CMK (cell line): ENCODE measurements at places on chromosomes 1 and 21.
A peak's percentile ranks its signal among the peaks of the same experiment; 100 is the strongest.

DNA sequence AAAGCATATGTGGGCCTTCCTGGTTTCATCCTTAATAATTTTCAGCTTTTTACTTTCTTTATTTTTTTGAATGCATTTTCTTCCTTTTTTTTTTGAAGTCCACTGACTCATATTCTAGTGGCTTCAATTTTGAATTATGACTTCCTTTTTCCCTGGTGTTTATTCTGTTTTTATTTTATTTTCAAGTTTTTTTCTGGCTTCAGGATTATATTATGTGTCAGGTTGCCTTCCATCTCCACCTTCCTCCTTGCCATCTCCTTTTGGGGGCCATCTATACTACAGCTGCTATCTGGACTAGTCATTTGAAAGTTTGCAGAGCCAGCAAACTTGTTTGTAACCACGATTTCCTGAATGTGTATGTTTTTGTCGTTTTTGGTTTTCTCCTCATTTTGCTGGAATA lies 117.6 kb downstream of the LEPR start:
- DNase-seq = no peak

- no peak for DNase-seq
Observed at GRCh38 chr1:31396633-31397351, 16.2 kb upstream of the SERINC2 start.

DNA sequence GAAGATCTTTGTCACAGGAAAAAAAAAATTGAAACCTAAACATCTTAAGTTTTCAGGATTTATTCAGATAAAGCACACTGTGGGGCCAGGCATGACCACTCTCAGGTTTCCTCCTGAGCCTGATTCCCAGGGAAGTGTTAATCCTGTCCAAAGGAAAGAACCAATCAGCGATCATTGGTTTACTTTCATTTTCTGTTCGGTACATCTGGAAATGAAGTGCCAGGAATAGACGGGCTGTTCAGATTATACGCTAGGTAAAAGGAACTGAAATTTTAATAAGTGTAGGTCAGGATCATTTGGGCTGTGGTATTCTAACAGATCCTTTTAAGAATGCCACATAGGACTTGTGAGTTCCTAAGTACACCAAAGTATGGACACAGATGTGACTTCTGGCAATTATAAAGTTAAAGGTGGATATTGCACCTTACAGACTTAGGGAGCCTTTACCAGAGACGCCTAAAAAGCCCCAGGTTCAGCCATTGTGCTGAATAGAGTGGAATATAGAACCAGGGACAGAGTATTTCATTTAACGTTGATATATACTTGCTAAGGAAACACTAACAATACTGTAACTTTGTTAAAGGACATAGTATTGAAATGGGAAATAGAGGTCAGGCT lies 9.3 kb upstream of the CACYBP start:
- DNase-seq = no peak

DNA sequence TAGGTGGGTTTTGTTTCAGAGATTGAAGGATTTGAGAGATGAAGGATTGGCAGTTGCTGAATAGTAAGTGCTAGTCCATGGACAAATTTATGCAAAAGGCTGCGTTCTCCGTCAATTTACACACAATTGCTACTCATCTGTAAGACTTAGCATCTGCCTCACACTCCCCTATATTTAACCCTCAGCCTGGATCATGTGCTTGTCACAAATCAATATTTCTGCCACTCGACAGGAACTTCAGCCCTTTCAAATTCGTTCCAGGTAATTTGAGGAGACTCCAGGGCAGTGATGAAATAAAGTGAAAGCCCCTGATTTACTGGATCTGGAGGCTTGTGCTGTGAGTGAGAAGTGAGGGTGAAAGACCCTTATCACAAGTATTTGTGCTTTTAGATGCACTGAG lies 105.6 kb upstream of the UBE2U start:
- no peak for DNase-seq

- DNase-seq = peak; percentile 84
Observed at GRCh38 chr1:116986421-116987255, 14.9 kb upstream of the CD101 start.

GRCh38 chr1:28056129-28056925 lies 32.1 kb downstream of the EYA3 start:
- peak; percentile 31 for DNase-seq

GRCh38 chr1:58367217-58367616 lies 179.3 kb downstream of the OMA1 start:
- DNase-seq = no peak

DNA sequence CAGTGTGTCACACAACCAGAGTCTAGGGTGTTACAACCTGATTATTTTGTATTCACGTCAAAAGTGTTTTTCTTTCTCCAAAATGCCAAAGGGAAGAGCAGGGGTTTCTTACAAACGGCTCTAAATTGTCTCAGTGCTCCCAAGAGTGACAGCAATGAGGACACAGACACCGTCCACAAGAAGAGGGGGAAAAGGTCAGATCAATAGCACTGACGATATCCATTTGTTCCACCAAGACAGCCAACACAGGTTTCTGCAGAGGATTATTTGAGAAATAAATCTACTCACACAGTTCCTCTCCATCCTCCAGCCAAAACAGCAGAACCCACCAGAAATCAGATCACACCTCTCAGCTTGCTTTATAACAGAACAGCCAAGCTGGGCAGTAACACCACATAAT lies 193.9 kb downstream of the SEC16B start:
- DNase-seq = no peak

DNA sequence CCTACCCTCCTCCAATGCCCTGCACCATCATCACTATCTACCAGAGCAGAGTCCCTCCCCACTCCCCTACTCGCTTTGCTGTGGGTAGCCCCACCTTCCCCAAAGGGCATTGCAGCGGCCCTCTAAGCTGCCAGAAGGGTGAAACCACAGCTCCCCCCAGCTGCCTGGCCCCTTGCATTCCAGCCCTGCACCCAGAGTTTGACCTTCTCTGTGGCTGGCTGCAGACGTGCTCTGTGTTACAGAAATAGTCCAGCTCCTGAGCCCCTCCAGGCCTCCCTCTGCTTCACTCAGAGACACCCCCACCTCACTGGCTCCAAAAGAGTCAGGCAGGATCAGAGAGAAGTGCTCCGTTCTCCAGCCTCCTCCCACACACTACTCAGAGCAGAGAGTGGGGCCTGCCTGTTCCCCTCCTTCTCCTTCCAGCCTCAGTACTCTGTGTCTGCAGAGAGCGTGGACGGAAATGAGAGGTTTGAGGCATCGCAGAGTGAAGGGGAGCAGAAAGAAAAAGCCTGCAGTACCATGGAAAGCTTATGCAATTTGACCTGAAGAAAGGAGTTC lies 63.2 kb downstream of the PLEKHA6 start:
- peak; percentile 86 for DNase-seq

- DNase-seq = no peak
Observed at GRCh38 chr1:172600615-172601014, 58.3 kb upstream of the FASLG start.

DNA sequence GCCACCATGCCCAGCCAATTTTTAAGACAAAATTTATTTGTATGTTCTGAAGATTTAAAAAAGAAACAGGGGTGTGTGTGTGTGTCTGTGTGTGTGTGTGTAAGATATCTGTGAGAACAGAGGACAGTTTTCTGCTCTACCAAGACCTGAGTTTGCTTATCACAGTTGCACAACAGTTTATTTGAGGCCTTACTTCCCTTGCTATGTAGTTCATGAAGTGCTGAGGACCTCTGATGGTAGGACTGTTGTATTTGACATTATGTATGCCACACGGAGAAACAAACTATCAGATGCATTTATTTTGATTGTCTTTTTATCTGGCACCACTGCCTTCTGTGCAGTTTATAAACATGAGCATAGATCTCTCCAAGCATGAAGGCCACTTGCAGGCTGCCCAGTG lies 355.2 kb downstream of the PBX1 start:
- DNase-seq = no peak

GRCh38 chr1:232238009-232238408 lies 391.9 kb downstream of the SIPA1L2 start:
- no peak for DNase-seq

DNA sequence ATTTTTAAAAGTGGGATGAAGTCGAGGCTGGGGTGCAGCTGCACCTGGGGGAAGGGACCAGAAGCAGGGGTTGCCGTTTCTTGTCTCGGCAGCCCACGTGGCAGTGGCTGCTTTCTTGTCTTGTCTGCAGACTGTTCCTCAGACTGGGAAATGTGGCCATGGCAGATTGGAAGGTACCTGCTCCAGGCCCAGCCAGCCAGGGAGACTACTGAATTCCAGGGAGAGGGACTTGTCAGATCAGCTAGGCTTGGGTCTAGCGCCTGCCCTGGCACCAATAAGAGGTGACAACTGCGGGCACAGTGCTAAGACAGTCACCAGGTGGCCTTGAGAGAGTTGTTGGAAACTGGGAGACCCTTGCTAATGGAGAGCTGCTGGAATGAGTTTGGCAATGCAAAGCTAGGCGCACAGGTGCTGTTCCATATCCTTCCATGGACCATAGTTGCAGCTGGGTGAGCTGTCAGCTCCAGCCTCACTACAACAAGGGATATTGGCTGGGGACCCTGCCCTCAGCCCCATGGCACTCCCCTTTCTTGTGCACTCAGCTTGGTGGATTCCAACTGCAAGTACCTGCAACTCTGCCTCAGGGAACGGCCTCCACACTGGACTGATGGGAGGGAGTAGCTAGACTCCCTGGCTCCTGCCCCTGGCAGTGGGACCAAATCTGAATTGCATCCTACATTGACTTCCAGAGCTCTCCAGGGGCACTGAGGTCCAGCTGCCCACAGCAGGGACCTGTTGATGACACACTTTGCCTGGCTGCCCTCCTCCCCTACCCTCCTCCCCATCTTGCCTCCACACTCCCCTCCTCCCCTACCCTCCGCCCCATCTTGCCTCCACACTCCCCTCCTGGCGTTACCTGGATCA lies 9.9 kb upstream of the IL22RA1 start:
- DNase-seq = no peak

DNA sequence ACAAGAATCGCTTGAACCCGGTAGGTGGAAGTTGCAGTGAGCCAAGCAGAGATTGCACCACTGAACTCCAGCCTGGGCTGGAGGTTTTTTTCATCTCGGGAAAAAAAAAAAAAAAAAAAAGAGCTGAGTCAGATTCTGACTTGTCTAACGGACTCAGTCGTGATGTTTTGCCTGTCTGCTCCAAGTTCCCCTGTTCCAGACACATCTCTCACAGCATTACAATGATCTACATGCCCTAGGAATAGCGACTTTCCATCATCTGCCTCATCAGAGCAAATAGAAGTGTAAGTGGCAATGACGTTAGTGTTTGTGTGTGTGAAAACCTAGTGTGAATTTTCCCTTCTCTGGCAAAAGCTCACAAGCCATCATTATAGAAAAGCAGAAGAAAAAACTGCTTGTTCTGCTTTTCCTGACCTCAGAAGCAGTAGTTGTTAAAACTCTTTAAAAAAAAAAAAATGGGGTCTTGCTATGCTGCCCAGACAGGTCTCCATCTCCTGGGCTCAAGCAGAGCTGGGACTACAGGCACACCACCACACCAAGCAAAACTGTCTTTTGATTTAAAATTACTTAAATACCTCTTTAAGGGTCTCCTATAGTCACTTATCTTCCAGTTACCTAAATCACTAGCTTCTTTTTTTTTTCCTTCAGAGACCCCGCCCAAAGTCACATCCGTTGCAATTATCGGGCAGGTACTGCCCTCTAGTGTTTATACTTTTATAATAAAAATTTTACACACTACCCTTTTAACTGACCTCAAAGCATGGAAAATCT lies 37.3 kb downstream of the PLEKHO1 start:
- DNase-seq = no peak

GRCh38 chr1:114558544-114558943 lies 22.9 kb downstream of the BCAS2 start:
- DNase-seq = no peak

GRCh38 chr21:29238967-29239290 lies 59.8 kb upstream of the BACH1 start:
- peak; percentile 33 for DNase-seq

GRCh38 chr1:88985032-88985431 lies 7.4 kb downstream of the KYAT3 start:
- no peak for DNase-seq

GRCh38 chr1:80818211-80818610 lies 982.5 kb upstream of the ADGRL2 start:
- no peak for DNase-seq

GRCh38 chr1:205168291-205168690 lies 43.2 kb downstream of the DSTYK start:
- no peak for DNase-seq

DNA sequence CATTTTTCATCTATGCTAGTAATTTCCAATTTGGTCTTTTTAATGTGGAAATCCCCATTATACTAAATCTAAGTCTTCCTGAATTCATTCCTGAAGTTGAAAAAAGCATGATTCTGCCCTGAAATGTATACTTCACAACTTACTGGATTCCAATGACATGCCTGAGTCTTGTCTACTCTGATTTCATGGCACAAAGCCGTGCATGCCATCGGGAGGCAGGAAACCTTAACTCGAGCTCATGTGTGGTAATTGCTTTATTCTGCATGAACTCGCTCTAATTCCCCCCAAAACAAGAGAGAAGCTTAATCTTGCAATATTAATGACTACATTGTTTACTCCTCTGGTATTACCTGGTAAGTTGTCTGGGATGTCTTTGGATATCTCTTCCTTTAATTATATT lies 39.6 kb upstream of the PBX1 start:
- DNase-seq = no peak

DNA sequence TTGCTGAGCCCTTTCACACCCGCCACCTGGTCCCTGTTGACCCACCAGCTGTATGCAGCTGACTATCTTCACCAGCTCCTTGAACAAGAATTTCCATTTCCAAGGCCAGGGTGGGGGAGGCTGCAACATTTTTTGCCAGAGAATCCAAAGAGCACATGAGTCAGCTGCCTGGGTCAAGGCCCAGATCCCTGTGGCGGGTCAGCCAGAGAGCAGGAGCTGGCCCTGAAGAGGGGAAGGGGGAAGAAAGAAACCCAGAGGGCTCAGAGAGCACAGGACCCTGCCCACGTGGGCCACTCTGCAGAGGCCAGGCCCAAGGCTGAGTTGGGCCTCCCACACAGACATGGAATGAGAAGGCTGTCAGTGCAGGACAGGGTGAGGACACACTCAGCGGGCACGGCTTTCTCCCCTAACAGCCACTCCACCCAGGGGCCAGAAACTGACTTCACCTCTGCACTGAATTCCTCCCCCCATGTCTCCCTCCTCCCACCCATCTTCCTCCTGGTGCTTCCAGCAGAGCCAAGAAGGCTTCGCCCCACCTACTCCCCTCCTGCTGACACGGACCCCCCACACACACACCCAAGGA lies 28.9 kb downstream of the S100A6 start:
- no peak for DNase-seq

- no peak for DNase-seq
Observed at GRCh38 chr1:11923827-11924113, 2.5 kb downstream of the KIAA2013 start.

- DNase-seq = no peak
Observed at GRCh38 chr1:167106119-167106461, 12.2 kb downstream of the STYXL2 start.

DNA sequence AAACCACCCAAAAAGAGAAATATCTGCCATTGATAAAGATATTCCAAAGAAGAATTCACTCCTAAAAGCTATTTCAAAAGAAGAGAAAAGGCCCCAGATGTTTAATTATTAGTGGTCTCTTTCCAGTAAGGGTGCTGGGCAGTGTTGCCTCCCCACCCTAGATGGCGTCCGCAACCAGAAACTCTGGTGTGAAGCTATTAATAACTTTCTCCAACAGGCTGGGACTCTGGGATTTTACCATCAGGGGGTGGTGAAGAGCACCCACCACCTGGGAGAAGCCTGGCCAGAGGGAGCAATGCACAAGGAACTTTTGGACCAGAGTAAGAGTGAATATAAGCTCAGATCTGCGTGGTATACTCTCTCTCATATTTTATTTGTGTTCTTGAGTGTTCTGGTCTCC lies 115.4 kb upstream of the TIAM1 start:
- no peak for DNase-seq
